Neural progenitor cell (in vitro differentiated cells): ENCODE measurements at places on chromosomes 2 and 18.

DNA sequence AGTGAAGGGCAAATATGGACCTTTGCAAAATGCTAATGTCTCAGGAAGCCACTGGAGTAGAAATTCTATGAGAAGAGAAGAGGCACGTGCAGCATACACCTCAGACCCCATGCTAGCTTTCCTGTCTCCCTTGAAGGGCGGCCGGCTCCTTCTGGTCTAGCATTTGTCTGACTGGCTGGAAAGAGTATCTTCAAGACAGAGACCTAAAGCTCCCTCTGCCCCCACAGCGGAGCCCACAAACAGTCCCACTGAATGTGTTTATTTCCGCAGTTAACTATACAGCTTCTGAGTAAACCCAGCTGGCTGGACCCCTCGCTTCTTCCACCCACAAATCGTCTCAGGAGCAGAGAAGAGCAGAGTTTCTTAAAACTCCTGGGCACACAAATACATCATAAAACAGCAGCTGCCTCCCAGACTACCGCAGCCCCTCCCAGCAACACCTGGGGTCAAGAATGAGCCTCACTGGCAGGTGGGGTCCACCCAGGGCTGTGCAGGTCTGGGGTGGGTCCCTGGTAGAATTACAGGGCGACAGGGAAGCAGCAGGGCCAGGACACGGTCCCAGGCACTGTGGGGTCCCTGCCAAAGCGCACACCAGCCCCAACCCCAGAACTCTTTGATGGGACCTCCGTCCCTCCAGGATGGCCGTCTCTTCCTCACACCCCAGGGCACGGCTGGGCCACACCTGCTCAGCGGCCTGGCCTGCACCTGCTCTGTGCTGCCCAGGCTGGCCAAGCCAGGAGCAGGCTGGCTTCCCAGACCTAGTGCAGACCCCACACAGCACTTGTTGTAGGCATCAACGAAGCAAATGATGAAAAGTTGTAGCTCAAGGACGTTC, 103.8 kb downstream of the PXDN start:
- no peak for DNase-seq

- no peak for DNase-seq
Observed at GRCh38 chr2:106890606-106891005, 4.6 kb upstream of the ST6GAL2 start.

GRCh38 chr2:202610380-202610779, 24.4 kb upstream of the FAM117B start:
- DNase-seq, result no peak

DNA sequence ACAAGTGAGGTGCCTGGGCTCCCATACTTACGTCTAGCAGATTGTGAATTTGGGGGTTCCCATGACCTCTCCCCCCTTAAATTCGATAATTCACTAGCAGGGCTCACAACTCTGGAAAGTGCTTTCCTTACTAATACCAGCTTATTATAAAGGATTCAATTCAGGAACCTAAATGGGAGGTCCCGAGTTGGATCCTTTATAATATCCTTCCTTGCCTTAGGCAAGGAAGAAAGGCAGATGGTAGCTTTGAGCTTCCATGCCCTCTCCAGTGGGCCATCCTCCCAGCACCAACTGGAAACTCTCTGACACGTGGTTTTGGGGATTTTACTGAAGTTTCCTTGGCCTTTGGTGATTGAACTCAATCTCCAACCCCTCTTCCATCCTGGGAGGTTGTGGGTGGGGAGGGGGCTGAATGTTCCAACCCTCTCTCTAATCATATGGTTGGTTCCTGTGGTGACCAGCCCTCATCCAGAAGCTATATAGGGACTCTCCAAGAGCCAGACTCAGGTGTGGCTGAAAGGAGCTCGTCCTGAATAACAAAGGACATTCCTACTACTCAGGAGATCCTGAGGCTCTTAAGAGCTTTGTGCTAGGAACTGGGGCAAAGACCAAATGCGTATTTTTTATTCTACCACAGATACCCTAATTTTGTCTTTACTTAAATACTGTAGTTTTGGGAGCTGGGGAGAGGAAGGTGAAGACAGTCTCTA, 62.2 kb downstream of the HAUS1 start:
- no peak for DNase-seq

DNA sequence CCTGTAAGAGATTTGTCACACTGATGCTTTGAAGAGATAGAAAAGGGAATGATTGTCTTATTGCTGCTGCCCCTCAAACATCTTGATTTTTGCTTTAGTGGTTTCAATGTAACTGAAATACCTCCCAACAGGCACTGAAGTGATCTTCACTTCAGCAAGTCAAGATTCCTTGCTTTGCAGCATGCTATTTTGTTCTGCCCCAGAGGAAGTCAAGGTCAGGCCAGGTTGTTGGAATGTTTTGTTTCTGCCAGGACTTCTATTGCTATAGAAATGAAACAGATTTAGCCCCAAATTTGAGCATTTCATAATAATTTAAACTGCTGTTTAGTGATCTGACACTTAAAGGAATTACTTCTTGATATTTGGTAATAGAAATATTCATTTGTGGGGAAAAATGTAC, 277.6 kb downstream of the ZNF804A start:
- no peak for DNase-seq

DNA sequence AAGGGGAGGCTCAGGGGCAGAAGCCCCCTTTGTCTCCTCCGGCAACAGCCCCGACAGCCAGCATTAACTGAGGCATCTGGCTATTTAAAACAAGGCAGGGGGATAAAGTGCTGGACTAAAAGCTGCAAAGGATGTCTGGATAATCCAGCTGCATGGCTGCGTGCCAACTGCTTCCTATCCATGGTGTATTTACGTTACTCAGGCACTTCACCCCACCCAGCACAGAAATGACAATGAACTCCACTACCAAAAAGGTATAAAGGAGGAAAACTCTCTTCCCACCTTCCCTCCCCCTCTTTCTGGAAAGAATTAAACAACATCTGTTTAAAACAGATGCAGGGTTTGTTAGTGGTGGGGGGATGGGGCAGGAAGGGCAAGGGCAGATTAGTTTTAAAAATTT, 82.5 kb downstream of the SPRED2 start:
- DNase-seq, result peak; percentile 43

GRCh38 chr2:143828763-143829537, 691.0 kb downstream of the ZEB2 start:
- no peak for DNase-seq

GRCh38 chr2:235779444-235779896, 285.6 kb downstream of the AGAP1 start:
- peak; percentile 86 for DNase-seq

DNA sequence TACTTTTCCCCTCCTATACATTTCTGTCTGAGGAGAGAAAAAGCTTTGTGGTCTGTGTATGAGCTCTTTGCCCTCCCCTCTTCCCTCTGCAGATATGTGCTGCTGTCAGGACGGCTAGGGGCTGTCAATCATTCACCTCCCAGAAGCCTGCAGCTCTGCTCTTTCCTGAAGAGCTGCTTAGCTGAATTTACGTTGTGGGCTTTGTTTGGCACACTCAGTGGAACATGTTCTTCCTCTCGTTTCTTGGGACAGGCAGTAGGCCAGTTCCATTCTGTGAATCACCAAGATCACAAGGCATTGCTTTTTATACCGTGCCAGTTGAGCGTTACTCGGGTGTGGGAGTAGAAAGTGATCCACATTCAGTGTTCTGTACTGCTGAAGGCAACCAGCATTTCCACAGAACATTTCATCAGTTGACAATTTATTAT, 136.7 kb downstream of the LAMA3 start:
- no peak for DNase-seq

GRCh38 chr18:10059610-10060468, 146.0 kb downstream of the VAPA start:
- DNase-seq, result no peak

GRCh38 chr2:157245846-157246764, 11.4 kb upstream of the GALNT5 start:
- peak; percentile 9 for DNase-seq

GRCh38 chr2:81786811-81787210, 1482.3 kb upstream of the LRRTM1 start:
- no peak for DNase-seq

DNA sequence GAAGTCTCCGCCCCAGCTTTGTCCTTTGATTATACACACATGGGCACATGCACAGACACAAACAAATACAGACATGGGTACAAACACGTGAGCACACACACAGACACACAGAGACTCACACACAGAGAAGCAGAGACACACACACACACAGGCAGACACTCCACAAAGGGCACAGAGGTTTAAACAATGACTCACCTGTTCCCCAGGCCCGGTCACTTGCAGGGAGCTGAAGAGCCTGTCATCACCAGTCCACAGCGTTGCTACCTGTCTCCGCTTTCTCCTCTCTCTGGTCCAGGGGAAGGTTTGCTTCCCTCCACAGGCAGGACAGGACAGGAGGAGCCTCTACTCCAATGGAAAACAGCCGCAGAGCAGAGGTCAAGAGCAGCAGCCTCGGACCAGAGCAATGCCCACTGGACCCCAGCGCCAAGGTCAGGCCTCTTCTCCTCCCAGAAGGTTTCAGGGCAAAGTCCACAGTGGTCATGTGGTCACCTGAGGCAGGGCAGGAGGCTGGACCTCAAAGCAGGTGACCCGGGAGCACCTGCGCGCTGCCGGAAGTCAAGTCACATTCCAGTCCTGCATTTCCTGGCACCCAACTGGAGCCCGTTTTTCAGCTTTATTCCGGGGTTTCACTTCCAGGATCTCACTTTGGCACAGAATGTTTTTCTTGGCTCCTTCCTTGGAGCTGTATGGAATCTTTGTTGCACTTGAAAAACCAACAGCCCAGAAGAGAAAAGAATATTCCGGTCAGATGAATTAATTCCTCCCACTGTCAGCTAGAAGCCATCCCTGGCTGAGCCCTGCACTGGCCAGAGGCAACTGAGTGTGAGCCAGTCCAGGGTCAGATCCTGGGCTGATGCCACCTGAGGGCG, at the start of gene RAB17:
Gene RAB17 (minus strand): TSS at position 463 of the 869 bp plus-strand sequence. CDS start 4,580 bp downstream, outside the sequence.
- DNase-seq, result no peak

DNA sequence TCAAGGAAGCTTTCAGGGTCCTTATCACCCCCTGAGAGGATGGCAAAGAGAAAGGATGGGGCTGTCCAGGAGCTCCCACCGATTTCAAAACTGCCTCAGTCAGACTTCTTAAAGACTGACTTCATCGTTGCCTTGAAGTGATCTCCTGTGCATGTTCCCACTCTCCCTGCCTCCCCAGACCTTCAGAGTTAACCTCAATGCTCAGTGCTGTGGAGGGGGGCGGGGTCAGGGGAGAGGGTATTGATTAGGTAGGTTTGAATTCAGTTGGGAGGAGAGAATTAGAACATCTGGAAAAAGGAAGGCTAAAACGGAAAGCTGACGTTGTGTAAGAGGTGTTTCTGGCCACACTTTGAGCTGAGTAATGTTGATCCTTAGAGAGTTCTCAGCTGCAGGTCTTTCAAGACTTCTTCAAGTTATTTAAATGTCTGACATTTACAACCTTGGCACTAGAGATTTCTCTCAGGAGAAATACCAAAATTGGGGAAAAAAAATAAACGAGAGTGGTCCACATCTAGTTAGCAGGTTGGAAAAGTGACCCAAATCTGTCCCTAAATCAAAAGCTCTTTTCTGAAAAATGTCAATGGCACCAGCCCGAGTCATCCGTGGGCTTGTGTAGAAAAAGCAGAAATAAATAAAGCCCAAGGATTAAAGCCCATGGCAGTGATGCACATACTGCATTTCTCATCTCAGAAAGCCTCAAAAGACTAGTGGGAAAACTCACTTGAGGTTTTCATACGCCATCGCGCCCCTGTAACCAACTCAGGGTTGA, 134.7 kb upstream of the EPAS1 start:
- no peak for DNase-seq

DNA sequence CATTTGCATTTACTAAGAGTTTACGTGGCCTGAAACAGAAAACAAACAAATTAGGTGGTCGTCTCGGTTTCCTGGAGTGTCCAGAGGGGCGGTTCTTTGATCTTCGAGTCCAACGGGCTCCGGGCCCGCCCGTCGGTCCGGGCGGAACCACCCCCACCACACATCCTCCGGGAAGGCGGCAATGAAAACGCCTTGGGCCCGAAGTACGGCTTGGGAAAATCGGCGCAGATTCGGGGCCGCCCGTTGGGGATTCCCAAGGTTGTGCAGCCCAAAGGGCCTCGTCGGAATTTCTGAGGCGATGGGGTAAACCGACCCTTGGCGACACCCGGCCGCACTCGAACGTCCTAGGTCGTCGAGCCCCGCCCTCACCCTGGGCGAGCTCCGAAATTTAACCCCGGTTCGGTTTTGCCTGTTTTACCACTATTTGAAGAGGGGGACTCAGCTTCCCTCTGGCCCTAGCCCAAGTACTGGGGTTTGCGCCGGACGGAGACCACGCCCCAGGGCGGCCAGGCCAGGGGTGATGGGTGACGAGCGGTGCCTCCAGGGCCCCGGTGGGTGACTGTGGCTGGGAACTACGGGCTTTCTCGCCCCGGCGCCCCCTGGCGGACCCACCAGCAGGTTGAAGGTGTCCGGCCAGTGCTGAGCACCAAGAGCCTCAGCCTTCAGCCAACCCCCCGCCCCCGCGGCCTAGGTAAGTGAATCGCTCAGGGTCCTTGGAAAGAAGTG, 1.9 kb upstream of the CFAP53 start:
- DNase-seq, result peak; percentile 81

GRCh38 chr18:59268127-59268720, 5.0 kb downstream of the RAX start:
- DNase-seq, result peak; percentile 20

GRCh38 chr18:23912356-23912755, 102.2 kb upstream of the TTC39C start:
- no peak for DNase-seq

DNA sequence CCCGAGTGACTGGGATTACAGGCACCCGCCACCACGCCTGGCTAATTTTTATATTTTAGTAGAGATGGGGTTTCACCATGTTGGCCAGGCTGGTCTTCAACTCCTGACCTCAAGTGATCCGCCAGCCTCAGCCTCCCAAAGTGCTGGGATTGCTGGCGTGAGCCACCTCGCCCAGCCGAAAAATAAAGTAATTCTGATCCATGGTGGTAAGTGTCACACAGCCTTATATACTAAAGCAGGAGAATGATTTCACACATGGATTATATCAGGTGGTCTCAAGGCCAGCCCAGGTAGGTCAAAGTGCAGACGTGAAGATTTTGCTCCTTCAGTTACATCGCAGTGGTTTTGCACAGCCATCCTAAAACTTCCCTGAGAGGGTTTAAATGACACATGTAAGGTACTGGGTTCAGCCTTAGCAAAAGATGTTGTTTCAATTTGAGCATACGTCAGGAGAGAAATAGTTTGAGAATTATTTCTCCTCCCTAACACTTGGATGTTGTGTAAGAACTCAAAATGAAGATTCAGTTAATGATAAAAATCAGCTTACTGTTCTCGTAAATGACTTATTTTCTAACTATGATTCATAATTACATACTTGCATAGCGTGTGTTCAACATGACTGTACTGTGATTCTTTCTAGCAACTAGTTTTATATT, 93.0 kb upstream of the SLC39A10 start:
- DNase-seq, result no peak

DNA sequence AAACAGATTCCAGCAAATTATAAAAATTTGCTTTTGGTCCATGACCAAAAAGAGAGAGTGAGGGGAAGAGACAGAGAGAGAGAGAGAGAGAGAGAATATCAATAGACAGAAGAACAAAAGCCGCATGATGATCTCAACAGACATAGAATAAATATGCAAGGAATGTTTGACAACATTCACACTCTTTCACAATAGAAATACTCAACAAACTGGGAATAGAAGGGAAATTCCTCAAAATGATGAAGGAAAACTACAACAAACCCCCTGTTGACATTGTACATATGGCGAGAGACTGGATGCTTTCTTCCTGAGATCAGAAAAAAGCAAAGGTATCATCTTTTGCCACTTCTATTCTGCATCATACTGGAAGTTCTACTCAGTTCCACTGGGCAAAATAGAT, 309.7 kb downstream of the RAD51AP2 start:
- no peak for DNase-seq

- DNase-seq, result no peak
Observed at GRCh38 chr2:232349546-232349945, 29.0 kb upstream of the ALPP start.

GRCh38 chr2:177921726-177922125, 150.9 kb downstream of the PDE11A start:
- DNase-seq, result no peak
